Astrocyte of the hippocampus (primary cell): ENCODE measurements at places on chromosomes 1 and 21.
A peak's percentile ranks its signal among the peaks of the same experiment; 100 is the strongest.

- DNase-seq: peak; percentile 85
These were observed 59.1 kb downstream of the CAMK2N1 start for GRCh38 chr1:20426923-20427322.

DNA sequence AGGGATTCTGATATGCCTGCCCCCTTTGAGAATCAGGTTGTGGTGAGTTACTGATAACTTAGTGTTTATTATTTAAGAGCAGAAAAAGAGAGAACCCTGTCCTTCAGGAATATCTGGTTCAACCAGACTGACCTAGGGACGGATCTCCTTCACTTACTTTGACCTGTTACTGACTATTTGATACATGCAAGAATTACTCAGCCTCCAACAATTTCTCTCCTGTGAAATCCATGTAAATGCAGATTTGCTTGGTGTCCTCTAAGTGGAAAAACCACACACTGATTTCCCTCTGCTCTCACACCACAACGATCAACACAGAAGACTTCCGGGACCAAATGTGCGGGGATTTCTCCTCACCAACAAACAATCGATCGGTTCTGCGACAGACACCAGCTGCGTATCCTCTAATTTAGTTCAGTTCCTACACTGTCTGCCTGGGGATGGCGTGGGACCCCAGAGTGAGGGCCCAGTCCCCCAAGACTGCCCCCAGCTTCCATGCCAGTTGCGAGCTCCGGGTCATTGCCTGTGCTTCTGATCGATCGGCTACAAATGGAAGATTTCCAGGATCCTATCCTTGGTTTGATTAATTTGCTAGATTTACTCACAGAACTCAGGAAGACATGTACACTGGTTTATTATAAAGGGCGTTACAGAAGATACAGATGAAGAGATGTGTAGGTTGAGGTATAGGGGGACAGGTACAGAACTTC is 51.7 kb downstream of the BACE2 start:
- DNase-seq: peak; percentile 35

GRCh38 chr1:90717665-90718410 is 736 bp upstream of the BARHL2 start:
- peak; percentile 50 for DNase-seq

GRCh38 chr1:154750681-154751665 is 119.1 kb downstream of the KCNN3 start:
- DNase-seq: no peak

DNA sequence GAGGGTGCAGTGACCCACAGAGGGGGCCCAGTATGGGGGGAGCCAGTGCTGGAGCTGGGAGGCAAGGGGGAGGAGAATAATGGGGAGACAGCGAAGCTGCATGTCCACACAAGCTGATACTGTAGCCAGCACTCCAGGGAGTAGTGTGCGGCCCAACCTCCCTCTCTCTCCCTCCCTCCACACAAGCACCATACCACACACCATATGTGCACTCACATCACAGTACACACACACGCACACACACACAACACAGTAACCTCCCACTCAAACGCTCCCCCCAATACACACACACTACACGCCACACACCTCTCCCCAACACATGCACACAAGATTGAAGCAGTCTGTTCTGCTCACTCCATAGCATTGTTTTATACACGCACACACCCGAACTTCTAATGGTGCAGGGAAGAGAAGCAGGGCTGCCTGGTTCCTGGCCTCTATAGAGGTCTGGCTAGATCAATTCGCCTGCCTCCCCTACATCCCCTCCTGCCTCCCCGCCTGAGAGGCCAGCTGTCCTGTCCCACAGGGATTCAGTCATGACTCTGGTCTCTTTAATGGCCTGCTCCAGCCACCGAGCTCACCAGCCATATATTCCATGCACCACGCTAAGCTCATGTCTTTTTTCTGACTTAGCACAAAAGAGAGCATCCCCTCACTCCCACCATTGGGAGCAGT is 3.8 kb downstream of the NCDN start:
- no peak for DNase-seq

DNA sequence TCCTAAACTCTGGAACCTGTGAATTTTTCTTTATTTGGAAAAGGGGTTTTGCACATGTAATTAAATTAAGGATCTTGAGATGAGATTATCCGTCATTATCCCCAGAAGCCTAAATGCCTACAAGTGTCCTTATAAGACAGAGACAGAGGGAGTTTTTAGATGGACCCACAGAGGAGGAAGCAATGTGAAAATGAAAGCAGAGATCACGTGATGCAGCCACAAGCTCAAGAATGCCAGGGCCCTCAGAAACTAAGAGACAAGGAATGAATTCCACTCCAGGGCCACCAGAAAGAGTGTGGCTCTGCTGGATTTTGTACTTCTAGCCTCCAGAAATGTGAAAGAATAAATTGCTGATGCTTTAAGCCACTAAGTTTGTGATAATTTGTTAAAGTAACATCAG is 183.6 kb upstream of the UBE2U start:
- DNase-seq: peak; percentile 85

- DNase-seq: no peak
These were observed 656.9 kb downstream of the PTPRU start for GRCh38 chr1:29893046-29893723.

GRCh38 chr1:203406446-203407045 is 55.6 kb upstream of the FMOD start:
- DNase-seq: no peak

GRCh38 chr1:150530491-150531159 is 15.1 kb downstream of the FALEC start:
- DNase-seq: no peak

DNA sequence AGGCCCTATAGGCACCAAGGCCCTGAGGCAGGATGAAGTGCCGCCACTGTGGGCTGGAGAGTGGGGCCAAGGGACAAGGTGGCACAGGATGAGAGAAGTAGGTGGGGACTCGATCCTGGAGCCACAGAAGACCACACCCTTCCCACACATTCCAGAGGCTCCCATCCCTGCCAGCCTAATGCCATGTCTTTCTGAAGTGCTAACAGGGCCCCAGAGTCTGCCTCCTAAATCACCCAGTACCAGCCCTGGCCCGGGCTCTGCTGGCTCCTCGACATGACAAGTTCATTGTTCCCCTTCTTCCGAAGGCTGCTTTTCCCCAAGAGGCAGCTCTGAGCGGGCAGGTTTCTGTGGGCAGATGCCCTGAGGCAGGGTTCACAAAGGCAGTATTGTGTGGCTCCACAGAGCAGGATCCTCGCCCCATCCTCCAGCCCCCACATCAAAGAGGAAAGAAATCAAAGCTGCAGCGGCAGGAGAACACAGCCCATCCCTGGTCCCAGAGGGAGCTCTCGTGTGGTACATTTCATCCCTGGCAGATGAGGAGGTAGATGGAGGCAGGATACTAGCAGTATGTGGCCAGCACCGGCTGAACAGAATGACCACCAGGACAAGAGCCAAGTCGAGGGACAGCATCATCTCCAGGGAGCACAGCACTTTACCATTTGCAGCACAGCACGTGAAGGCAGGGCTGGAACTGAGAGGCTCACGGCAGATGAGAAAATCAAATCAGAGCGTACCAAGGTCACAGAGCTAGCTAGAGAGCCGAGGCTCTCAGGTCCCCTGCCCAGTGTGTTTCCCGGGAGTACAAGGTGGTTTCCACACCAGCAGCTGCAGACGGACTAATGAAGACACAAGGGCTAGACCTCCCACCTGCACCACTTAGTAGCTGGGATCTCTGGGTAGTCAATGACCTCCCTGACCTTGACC is 64.8 kb downstream of the SYF2 start:
- peak; percentile 19 for DNase-seq

GRCh38 chr1:109781806-109782205 is 18.1 kb upstream of the EPS8L3 start:
- DNase-seq: no peak

DNA sequence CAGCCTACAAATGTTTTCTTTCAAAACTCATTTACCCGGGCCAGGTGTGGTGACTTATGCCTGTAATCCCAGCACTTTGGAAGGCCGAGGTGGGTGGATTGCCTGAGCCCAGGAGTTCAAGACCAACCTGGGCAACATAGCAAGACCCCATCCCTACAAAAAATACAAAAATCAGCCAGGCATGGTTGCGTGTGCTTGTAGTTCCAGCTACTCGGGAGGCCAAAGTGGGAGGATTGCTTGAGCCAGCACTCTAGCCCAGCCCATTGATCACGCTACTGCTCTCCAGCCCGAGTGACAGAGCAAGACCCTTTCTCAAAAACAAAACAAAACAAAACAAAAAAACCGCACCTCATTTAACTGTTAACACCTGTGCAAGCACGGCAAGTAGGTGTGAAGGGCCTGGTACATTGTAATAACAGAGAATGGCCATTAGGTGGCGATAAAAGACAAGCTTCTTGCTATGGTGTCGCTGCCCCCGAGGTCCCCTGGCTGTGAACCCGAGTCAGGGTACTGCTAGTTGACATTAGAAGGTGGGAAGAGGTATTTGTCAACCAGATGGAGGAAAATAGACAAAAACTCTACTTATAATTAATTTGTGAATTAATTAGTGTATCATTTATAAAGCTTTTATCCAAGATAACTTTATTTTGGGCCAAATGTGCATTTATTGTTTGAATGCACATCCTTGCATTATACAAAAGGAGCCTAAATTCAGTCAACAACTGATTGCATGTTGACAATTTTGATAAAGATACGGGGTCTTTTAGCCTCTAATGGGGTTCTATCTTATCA is 66.5 kb downstream of the SH3BGR start:
- DNase-seq: peak; percentile 76

GRCh38 chr1:232925421-232926220 is 24.8 kb upstream of the NTPCR start:
- DNase-seq: peak; percentile 45

- no peak for DNase-seq
These were observed 334.2 kb upstream of the CAMK1G start for GRCh38 chr1:209249280-209249670.

DNA sequence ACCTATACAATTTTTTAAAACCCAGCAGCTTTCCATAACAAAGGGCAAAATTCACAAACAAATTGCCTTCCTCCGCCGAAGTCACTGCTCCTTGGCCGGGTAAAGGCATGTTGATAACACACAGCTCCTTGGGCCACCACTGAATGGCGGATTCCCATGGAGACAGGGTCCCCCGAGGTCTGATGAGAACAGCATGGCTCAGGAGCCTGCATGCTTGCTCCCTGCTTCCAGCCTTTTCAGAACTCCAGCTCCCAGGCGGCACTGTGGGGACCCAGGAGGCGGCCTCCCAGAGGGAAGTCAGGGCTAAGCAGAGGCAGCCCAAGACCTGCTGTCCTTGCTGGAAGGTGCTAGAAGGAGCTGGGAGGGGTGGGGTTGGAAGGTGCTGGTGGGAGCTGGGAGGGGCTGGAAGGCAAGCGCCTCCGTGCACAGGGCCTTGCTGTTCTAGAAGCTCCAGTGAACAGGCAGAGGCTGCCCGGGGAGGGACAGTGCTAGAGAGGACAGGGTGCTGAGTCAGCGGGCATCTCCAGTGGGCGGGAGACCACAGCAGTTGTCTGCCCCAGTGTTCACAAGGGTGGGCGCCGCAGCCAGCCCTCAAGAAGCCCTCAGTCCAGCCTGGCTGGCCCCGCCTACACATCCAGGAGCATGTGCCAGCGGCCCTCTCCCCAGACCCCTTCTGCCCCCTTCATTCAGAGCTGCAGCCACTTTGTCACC is 35.1 kb downstream of the PRDM16 start:
- DNase-seq: peak; percentile 53

DNA sequence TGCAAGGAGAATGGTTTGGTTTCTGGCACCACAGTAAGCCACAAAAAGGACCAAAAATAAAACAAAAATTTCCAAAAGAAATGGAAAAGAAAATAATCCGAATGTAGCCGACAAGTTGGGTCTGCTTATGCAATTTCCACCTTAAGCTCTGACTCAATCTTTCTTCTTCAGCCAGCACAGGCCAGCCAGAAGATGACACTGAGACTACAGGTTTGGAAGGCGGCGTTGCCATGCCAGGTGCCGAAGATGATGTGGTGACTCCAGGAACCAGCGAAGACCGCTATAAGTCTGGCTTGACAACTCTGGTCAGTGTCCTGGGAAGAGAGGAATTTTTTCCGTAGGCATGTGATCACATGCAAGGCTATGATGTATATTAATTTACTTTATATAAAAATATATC is 23.4 kb downstream of the PDPN start:
- no peak for DNase-seq

DNA sequence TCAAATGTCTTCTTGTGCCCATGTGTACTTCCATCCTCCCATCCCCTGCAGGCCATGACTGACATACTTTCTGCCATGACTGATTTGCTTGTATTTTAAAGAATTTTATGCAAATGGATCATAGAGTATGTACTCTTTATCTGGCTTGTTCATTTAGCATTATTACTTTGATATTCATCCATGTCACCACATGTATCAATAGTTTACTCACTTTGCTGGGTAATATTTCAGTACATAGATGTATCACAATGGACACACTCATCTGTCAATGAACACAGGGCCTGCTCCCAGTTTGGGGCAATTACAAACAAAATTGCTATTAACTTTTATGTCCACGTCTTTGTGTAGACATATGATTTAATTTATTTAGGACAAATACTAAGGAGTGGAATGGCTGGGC is 259.1 kb downstream of the SDCCAG8 start:
- DNase-seq: no peak

DNA sequence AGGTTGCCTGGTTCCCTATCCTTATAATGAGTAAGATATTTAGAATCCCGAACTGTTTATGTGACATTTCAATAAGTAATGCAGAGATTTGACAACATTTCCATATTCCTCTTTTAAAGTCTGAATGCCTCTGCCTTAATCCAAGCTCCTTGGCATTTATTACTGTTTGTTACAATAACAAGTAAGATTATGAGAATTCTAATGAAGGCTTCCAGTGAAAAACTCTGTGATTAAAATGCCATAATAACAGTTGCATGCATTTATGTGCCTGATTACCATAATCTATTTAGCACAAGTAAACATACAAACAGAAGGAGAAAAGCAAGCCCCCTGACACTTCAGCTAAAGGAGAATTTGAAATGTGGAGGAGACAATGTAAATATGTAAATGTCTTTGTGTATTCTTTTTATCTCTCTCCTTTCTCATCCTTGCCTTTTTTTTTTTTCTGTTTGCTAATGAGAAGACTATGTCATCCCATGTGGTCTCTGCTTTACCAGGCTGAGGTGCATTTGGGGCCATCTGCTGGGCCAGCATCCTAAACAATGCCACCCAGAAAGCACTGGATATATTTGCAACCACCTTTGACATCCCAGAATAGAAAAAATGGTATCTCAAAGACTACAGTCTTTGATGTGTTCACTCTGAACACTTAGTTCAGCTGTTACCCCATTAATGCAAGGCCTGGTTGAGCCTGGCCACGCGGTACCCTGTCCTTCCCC is 17.2 kb upstream of the OLIG2 start:
- no peak for DNase-seq

GRCh38 chr1:165876121-165876520 is 48.7 kb downstream of the UCK2 start:
- DNase-seq: no peak

DNA sequence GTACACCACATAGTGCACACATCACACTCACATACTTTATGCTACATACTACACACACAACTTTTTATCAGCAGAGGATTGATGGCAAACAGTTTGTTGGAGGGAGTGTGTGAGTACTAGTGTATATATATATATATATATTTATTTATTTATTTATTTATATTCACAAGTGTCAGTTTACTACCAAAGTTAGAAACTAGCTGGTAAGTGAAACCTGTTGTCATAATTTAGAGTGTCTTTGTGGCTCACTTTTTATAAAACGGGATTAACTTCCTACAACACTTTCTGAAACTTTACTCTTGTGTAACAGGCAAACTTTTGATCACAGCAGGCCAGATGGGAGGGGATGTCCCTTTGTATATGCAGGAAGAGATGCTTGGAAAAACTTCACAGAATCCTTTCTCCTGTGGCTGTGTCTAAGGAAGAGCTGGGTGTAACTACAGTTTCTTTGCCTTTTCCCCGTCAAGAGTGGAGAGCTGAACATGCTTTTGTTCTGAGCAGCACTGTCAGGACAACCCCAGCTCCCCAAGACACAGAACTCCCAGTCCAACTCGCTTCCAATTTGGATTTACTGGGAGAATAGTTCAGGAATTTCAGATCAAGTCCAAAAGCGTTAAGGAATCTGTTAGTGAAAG is 1.9 kb upstream of the SAMD13 start:
- DNase-seq: peak; percentile 30
